Fibroblast of lung (primary cell): ENCODE measurements at places on chromosomes 6 and 20. TPM values are rescaled to one million over a fixed set of nuclear protein-coding genes. Genes with fewer than 3 reads are reported as not detected.

GRCh38 chr20:19112828-19113227 is 99.6 kb upstream of the SLC24A3 start:
- H3K4me3 ChIP-seq: no peak overlapping the region
- no peak for DNase-seq
- no peaks in the 10 kb centered on the region for H3K4me1 ChIP-seq
- H3K36me3 ChIP-seq: no peaks in the 10 kb centered on the region
- no peak overlapping the region for H3K27ac ChIP-seq
- H3K27me3 ChIP-seq: no peaks in the 10 kb centered on the region

- H3K27ac ChIP-seq: no peak overlapping the region
- H3K4me1 ChIP-seq: no peaks in the 10 kb centered on the region
- no peaks in the 10 kb centered on the region for H3K27me3 ChIP-seq
- H3K4me3 ChIP-seq: no peak overlapping the region
- H3K36me3 ChIP-seq: no peaks in the 10 kb centered on the region
- no peak for DNase-seq
Measured at GRCh38 chr6:12939314-12939713, 222.7 kb downstream of the PHACTR1 start.

BTNL2 gene
- not detected in 2 replicates for total RNA-seq

ZNFX1 gene
- total RNA-seq: 29.5 and 46.2 TPM in 2 replicates

DNA sequence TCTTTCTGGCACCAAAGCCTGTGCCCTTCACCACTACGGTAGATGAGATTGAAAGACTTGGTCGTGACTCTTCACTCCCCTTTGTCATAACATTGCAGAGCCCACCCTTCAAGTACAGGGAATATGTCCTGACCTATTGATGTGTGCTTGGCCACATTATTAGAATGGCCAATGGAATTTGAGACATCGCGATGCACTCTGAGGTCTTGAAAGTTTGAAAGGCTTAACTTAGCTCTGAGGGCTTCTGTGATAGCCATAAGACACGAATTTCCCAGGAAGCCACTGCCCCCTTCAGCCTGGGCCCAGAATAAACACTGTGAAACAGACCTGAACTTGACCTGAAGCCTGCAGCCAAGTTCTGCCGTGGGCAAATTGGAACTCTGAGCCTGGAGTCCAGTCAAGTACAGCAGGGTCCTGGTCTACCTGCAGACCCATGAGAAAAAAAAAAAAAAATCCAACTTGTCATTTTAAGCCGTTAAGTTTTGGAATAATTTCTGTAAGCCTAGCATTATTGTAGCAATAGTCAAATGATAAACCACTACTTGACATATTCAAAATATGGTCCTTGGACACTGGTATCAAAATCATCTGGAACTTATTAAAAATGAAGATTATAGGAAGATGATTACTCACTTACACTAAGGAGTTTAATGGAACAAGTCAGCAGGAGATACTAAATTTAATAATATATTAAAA is 36.9 kb upstream of the TRAF3IP2 start:
- H3K4me1 ChIP-seq: peaks cover 3% of the 10 kb centered on the region
- peak; percentile 84 for DNase-seq
- H3K27ac ChIP-seq: no peak overlapping the region
- no peak overlapping the region for H3K4me3 ChIP-seq
- H3K27me3 ChIP-seq: no peaks in the 10 kb centered on the region

MARCKS gene
- 81.7 and 103 TPM in 2 replicates for total RNA-seq
